ENCODE measurements at places on chromosomes 5 and 9.

- DNase-seq = no peak
These were observed 298.4 kb upstream of the SEMA6A start for GRCh38 chr5:116872986-116873385.

DNA sequence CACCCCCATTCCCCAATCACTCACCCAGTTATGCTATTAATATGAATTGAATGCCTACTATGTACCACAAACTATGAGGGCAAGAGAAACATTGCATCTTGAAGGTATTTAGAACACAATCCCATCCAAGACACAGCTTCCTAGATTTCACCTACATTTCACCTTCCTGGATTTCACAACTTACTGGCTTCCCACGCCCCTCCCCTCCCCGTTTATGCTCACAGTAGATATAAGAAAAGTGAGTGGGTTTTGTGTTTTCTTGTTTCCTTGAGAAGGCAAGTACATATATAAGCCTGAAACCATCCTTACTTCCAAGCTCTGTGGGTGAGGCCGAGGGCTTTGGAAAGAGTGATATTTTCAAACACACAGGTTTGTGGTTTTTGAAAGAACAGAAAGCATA is 465.0 kb downstream of the BNC2 start:
- DNase-seq = no peak

DNA sequence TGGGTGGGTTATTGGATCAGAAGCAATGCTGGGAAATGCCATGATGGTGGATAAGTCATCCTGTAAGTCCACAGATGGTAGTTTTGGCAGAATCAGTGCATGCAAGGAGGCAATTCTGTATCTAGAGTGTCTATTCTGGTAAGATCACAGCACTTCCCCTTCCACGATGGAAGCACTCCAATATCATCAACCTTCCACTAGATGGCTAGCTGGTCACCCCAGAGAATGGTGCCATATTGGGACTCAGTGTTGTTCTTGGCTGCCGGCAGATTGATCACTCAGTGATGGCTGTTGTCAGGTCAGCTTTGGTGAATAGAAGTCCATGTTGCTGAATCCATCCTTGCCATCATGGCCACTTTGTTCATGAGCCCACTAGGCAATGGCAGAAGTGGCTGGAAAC is 553.5 kb downstream of the CSNK1G3 start:
- DNase-seq = no peak

GRCh38 chr9:90871327-90871935 is 69.8 kb downstream of the SYK start:
- DNase-seq = no peak

Measured in DMS79 treated with DMSO at 0.1 percent for 48 hours (cell line).